Esophagus squamous epithelium (tissue), 5 donors: ENCODE measurements at places on chromosomes 5 and 9.

DNA sequence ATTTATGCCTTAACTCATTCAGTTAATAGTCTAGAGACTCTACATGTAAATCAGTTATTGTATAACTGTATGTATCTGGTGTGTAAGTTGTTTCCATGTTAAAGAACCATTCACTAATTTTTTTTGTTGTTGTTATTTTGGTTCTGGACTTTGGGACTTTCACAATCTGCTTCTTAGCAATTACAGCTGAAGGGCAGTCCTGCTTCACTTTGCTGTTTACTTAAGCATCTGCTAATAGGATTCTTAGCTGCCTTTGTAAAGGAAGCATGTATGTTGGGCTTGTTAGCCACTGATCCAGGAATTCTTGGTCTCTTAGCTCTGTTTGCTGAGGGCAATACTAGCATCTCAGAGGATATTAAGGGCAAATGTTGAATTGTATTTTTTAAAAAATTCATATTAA lies 97.0 kb downstream of the FOCAD start:
- DNase-seq, result no peak

- DNase-seq, result no peak
These were observed 95.6 kb downstream of the ARSB start for GRCh38 chr5:78889369-78890140.

- no peak for DNase-seq
These were observed 114.2 kb upstream of the SLC24A2 start for GRCh38 chr9:19903076-19903475.

DNA sequence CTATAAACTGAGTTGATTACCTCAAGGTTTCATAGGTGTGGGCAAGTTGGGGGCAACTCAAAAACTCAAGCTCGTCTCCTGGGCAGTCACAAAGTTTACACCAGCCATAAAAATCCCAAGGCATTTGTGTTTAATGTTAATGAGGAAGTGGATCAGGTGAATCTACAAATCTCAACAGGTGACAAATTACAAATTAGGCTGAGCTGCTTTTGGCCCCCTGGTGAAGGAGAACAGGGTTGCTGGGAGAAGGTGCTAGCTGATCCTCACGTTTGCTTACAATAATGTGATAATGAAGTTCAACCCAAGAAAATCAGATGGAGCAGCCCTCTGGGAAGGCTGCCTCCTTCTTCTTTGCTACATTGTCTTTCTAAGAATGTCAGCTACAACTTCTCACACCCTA lies 488.4 kb upstream of the DMAC1 start:
- DNase-seq, result no peak

DNA sequence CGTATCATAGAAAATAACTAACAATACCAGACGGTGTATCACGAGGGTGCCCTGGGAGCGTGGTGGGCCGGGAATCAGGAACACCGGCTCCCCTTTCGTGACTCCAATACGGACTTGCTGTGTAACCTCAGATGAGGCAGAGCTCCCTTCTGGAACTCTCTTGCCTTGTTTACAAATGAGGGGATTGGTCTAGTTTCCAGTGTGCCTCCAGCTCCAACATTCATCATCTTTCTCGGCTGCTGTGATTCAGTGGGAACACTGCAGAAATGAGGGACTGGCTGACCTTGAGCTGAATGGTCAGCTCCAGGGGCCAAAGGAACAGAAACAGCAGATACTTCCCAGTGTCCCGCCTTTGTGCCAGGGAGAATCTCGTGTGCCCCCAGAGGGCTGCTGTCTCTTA lies 22.6 kb upstream of the TGFBI start:
- DNase-seq, result no peak

DNA sequence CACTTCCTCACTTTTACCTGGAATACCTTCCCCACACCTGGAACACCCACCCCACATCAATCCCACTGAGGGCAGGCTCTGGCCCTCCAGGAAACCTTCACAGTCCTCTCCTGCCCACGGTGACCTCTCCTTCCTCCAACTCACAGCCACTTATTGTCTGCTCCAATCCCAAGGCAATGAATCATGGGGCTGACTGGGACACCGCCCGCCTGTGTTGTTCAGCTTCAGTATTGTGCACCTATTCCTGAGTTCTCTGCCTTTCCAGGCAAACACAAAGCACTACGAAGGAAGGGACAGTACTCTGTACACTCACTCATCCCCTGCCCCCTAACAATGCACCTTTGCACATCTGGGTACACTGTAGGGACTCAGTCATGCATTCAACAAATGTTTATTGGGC lies 7.3 kb downstream of the PCDH1 start:
- no peak for DNase-seq
